ENCODE measurements at places on chromosomes 7 and 10. TPM values are rescaled to one million over a fixed set of nuclear protein-coding genes. Genes with fewer than 3 reads are reported as not detected.

DNA sequence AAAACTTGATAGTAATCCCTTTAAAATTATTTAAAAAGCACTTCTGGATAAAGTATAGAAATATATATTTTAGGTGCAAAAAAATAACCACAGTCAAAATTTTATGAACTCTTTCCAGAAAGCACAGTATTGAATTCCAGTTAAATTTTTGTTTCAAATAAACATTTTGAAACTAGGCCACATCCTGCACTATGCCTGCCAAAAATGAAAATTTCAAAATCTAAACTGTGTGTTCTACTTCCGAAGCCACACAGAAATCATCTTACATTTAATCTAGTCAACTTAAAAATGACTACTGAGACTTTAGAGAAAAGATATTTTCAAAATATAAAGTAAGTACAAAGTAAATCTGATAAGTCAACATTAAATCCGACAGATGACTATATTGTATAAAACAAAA is 50.0 kb downstream of the MAGI2 start:
- DNase-seq = no peak

Gene PNLIPRP1
- total RNA-seq = not detected

DNA sequence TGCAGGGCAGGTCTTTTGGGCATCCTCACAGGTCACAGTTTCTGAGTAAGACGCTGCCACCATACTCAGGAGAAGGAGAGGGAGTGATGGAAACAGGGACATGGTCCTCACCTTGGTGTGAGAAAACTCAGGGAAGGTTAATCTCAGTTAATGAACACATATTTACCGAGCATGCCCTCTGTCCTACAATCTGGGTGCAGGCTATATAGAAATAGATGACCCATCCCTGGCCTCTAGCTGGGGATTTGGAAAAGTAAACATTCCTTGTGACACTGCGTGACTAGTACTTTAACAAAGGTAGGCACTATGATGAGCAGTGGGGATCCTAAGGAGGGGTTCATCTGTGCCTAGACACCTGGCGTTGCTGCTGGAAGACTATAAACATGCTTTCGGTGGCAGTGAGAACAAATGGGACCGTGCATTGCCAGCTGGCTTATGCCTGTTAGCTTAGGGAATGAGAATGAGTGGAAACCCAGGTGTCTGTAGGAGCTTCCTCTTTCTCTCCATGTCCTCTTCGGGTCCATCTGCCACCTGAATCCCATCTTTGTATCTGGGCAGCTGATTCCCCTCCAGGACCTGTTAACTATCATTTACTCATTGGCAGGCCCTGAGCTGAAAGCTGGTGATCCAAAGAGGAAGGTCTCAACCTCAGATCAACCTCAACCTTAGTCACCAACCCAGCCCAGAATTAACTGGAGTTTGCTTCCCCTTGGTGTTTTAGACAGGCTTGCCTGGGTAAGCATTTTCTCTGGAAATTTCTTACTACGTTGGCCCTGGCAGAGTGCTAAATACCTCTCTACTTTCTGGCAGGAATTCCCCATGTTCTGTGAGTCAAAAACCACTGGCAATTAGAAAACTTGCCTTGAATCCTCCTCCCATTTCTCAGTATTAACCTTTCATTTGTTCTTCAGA is 794 bp downstream of the MBL2 start:
- no peak for DNase-seq

DNA sequence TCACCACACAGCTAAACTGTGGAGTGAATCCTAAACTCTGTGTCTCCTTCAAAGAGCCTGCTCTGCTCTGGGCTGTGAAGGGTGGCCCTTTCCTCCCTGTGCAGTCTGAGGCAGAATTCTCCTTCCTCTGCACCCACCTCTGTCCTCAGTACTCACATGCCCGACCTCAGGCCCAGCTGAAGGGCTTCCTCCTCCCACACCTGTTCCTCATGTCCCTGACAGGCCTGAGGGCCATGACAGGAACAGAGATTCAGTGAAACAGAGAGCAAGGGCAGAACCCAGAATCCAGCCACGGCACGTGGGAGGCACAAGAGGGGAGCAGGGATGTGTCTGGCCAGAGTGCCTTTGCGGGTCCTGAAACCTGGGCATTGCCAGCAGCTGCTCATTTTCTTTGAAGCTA is 13.9 kb downstream of the CREB3L2 start:
- DNase-seq = no peak

DNA sequence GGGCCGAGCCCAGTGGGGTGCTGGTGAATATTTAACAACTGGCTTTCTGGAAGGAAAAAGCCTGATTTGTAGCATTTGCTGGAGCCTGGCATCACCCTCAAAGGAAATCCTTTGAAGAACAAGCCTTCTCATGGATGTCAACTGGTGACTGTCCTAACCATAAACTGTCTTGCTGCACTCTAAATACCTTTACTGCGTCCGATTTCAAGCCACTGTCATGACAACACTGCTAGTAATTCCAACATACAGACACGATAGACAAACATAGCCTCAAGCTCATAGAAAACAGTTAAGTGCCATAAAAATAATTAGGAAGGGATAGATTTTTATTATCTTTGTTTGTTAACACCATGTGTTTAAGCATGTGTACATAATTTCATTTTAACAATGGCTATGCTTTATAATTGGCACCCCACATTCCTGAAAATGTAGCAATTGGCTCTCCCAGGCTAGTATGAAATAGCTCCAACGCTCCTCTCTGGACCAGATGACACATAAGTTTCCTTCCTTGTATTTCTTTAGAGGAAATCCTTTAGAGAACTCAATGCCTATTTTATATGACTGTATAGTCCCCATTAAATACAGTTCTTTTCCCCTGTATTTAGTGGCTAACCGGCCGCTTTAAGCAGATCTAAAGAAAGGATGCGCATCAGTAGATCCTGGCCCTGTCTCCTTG is 273.4 kb downstream of the PRPF18 start:
- DNase-seq = no peak

- no peak for DNase-seq
Measured at GRCh38 chr7:123433665-123434064, 100.7 kb downstream of the IQUB start.

GRCh38 chr7:99694201-99694911 is 14.6 kb upstream of the CYP3A5 start:
- no peak for DNase-seq

DNA sequence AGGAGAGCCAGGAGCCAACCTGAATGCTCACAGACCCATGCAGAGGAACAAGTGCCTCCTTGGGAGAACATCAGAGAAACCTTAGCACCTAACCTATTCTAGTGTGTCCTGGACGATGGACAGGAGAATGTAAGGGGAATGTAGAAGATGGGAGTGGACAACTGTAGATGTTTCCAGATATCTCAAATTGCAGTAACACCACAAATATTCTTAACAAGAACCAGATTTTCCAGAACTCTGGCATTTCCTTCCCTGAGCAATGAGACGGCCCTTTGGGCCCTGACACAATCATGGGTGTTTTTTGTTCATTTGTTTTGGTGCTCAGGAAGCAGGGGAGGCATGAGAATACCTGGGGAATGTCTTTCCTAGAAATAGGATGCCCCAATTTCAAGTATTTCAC is 196.1 kb upstream of the PRSS1 start:
- DNase-seq = no peak

- DNase-seq = no peak
Measured at GRCh38 chr7:156638443-156639077, 2.0 kb upstream of the RNF32 start.

Gene CRHR2
- not detected for total RNA-seq

GRCh38 chr7:118429141-118429540 is 204.6 kb downstream of the ANKRD7 start:
- peak; percentile 9 for DNase-seq

DNA sequence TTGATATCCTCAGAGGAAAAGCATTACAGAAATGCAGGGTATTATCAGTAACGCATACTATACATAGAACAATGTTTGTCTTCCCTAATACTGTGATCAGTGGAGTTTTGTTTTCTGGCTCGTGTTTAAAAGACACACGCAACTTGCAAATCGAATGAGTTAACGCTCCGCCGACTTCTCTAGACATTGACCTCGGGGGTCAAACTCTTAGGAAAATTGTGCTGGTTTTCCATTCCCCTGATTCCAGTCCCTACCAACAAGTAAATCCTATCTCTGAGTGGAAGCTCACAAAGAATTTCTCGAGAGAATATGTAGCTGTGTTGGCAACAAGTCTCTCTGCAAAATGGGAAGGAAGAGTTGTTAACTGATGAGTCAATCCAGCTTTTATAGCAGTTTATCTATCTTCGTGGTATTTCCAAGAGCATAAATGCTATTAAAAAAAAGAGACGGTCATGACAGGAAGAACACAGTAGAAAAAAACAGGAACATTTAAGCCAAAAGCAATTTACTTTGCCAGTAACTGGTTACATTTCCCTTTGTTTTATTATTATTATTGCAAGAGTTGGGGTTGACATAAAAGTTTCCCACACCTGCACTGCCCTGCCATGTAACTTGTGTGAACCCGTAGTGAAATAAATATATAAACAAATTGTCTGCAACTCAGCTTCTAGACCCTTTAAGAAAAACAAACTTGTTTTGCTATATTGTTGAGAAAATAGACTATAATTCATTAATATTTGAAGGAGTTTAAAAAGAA is 144.4 kb downstream of the ARID5B start:
- DNase-seq = no peak

DNA sequence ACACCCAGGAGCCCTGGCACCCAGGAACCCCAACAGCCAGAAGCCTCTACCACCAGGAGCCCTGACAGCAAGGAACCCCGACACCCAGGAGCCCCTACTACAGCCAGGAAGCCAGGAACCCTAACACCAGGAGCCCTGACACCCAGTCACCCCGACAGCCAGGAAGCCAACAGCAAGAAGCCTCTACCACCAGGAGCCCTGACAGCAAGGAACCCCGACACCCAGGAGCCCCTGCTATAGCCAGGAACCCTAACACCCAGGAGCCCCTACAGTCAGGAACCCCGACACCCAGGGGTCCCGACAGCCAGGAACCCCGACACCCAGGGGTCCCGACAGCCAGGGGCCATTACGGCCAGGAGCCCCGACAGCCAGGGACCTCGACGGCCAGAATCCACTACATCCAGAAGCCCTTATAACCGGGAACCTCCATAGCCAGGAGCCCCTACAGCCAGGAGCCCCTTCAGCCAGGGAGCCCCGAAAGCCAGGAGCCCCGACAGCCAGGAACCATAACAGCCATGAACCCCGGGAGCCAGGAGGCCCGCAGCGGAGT is 440 bp upstream of the GLRX3 start:
- DNase-seq = no peak

Measured in H4 (cell line).